AG10803 (cell line): ENCODE measurements at places on chromosomes 16 and 17.
A peak's percentile ranks its signal among the peaks of the same experiment; 100 is the strongest.

GRCh38 chr16:53565296-53565863, 62.4 kb upstream of the AKTIP start:
- peak; percentile 31 for DNase-seq

- peak; percentile 33 for DNase-seq
Measured at GRCh38 chr17:55286681-55287589, 22.2 kb downstream of the HLF start.

- no peak for DNase-seq
Measured at GRCh38 chr16:77767211-77767610, 21.2 kb upstream of the VAT1L start.

DNA sequence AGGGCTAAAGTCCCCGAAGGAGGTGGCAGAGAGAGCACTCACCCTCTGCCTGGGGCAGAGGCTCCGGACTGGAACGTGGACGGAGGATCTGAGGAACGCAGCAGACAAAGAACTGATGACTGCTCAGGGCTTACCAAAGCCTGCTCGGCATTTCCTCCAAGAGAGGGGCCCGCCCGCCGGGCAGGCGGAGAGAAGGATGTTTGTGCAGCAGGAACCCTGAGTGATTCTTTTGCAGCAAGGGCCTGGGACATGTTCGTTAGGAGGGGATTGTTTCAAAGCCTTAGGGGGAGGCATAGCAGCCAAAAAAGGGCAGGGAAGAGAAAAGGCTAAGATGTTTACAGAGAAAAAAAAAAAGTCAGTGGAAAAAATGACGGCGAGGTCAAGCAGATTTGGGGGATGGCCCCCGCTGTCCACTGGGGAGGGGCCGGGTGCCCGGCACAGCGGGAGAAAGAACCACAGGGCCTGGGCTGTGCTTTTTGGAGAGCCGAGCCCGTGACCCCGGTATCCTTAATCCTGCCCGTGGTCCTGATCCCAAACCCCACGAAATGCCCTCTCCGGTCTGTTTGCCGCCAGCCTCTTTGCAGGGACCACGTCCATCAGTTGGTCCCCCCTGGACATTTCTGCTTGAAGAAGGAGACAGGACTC, 129.3 kb downstream of the NTN1 start:
- peak; percentile 45 for DNase-seq

GRCh38 chr17:37714897-37715296, 30.0 kb downstream of the HNF1B start:
- DNase-seq: no peak

- no peak for DNase-seq
Measured at GRCh38 chr17:40582328-40582901, 17.1 kb upstream of the CCR7 start.

GRCh38 chr17:17440938-17441675, 35.7 kb upstream of the MED9 start:
- no peak for DNase-seq

- no peak for DNase-seq
Measured at GRCh38 chr17:80970762-80971703, 20.6 kb upstream of the CHMP6 start.

DNA sequence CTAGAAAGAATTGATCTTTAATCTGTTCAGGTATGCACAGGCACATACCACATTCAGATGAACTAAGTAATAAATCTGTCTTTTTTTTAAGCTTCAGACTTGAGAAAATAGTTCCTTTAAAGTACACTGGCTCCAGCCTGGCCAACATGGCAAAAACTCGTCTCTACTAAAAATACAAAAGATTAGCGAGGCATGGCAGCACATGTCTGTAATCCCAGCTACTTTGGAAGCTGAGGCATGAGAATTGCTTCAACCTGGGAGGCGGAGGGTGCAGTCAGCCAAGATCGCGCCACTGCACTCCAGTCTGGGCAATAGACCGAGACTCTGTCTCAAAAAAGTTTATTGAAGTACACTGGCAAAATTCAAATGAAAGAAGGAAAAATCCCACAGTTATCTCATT, 111.0 kb upstream of the NETO2 start:
- DNase-seq: no peak

- DNase-seq: peak; percentile 17
Measured at GRCh38 chr16:78100112-78100467, 636 bp downstream of the WWOX start.

GRCh38 chr16:87063543-87063942, 253.6 kb downstream of the C16orf95 start:
- DNase-seq: no peak

DNA sequence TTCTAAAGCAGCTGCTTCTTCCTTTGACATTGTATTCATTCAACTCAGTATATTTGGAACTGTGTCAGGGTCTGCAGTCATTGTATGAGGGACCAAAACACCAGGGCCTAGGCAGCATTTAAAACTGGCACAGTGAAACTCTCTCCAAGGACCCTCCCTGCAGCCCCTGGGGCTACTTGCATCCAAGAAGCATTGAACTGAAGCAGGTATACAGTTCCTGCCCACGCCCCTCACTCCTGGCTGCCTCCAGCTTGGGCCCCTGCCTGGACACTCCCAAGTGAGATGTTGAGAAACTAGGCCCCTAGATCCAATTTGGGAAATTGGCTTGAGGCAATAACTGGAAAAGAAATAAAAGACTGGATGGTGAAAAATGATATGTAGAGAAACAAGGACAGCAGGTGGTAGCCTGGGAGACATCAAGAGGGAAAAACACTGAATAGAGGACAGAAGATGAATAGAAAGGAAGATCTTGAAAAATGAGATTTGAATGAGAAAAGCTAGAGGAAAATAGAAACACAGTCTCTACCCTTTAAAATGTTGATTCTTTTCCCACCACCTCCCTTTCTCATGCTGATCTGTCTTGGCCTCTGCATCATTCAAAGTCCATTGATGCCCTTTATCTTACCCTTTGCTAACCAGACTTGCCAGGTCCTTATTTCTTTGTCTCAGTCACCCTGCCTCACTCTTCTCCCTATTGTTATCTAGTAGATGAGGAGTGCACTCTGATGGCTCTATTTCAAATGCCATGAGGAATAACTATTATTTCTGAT, 368.8 kb upstream of the CDH8 start:
- DNase-seq: no peak

- no peak for DNase-seq
Measured at GRCh38 chr17:76862079-76862478, 6.1 kb upstream of the MGAT5B start.

DNA sequence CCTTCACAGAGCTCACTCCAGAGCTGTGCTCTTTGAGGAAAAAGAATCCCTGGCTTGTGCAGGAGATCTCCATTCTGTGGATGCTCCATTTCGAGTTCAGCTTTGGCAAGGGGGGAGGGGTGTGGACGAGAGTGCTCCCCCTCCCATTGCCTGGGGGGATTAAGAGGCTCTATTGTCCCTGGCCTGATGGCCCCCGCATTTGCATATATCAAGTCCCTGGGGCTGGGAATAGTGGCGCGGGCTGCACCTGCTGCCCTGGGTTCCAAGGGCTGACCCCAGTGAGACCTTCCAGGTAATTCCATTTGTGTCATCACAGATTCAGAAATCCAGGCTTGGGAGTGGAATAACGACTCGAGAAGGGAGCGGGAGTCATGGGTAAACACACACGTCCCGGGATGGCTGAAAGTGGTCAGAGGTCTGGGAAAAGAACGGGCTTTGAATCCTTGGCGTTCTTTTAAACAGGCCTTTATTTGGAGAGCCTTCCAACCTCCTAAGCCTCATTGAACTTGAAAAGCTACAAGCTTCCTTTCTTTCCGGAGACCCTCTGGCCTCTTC, 479.3 kb downstream of the HS3ST3B1 start:
- no peak for DNase-seq

DNA sequence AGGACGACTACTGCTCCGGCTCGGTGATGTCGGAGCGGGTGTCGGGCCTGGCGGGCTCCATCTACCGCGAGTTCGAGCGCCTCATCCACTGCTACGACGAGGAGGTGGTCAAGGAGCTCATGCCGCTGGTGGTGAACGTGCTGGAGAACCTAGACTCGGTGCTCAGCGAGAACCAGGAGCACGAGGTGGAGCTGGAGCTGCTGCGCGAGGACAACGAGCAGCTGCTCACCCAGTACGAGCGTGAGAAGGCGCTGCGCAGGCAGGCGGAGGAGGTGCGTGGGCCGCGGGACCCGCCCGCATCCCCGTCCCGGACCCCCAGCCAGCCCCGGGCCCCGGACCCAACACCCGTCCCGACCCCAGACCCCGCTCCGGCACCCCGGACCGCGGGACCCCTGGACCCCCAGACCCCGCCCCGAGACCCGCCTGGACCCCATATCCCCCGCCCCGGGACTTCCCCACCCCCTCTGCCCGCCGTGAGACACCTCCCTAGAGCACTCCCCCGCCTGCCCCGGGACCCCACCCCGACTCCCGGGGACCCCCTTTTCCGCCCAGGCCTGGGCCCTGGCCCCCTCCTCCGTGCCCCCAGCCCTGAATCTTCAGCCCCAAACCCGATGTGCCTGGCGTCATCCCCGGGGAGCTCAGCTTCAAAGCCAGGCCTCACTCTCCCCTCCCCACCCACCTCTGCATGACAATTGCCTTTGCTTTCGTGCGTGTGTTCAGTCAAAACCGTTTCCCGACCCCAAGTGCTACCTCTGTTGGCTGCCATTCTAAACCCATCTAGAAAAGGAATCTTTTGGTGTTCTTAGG, 594 bp downstream of the MAPK8IP3 start:
- DNase-seq: no peak

DNA sequence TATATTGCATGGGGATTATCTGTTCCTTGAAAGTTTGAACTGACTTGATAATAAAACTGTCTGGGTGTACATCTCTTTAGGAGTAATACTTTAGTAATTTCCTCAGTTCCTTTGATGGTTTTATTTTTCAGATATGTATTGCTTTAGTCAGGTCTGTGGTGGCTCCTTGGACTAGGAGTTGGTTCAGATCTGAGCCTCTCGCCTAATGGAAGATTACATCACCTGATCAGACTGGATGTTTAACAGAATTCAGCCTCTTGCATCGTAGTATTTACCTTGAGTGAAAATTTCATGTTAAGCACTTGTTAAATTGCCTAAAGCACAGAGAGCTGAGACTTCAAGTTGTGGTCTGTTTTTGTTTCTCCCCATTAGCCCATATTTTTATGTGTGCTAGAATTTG, 267.3 kb downstream of the MAP2K4 start:
- no peak for DNase-seq

- no peak for DNase-seq
Measured at GRCh38 chr17:76131051-76131691, 9.9 kb downstream of the FOXJ1 start.
